ENCODE measurements at places on chromosomes 13 and 19.

- no peak for DNase-seq
These were observed 7.3 kb upstream of the SPACA7 start for GRCh38 chr13:112368883-112369282.

GRCh38 chr13:99655351-99656091 is 154.2 kb downstream of the TM9SF2 start:
- no peak for DNase-seq

DNA sequence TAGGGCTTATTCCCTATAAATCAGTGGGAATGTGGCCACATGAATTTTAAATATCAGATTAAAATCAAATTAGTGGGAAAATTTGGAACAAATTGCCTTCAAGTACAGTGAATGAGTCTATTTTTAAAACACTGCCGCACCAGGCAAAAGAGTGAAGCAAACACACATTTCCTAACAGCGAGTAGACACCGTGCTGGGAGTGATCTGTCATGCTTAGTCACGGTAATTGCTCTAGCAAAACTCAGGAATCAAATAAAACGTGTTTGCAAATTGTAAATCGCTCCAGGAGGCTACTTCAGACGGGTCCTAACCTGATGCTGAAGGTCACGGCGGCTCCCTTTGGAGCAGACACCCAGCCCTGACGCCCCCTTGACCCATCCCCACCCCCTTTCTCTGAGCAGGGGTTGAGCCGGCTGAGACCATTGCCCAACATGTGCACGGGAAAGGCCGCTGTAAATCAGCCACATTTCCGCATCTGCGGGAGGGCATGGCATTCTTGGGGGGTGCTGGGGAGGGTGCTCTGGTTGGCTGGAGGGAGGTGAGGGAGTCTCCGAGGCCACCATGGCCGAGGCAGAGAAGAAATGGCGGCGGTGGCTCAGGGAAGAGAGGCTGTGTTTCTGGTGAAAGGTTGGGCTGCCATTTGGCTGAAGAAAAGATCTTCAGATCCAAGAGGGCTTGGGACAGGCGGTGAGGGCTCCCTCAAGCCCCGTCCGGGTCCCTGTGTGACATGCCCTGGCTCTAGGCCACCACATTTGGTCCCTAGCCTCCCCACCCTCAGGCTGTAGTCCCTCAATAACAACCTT is 8.9 kb downstream of the CEBPA start:
- DNase-seq = no peak

DNA sequence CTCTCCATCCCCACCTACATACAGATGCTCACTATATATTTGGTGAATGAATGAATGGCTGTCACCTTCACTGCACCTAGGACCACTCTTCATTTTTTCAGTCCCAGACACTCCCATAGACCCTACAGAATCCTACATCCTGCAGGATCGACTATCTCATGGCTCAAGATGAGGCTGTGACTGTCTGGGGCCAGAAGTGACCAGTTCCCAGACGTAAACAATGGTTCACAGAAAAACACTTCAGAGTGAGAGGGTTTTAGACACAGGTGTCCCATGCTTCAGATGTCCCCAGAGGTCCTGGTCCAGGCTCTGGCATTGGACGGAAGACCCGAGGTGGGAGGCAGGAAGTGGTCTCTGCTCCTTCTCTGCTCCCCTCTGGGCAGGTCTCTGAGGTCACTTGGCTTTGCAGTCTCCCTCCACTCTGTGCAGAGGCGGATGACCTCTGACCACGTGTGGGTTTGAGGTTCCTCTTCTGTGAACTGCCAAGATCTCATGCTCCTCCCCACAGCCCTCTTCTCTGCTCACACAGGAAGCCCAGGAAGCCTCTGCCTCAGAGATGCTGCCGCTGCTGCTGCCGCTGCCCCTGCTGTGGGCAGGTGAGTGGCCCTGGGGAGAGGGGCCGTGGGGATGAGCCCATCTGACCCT is 24.9 kb downstream of the SIGLEC7 start:
- DNase-seq = no peak

- no peak for DNase-seq
These were observed 504.5 kb downstream of the FOXO1 start for GRCh38 chr13:40161931-40162330.
